ENCODE measurements at places on chromosomes 5 and 9. TPM values are rescaled to one million over a fixed set of nuclear protein-coding genes. Genes with fewer than 3 reads are reported as not detected.

GRCh38 chr9:92501671-92502393 is 19.5 kb upstream of the ASPN start:
- DNase-seq, result no peak

- DNase-seq, result no peak
These were observed 81.3 kb downstream of the OSTF1 start for GRCh38 chr9:75169623-75170022.

- DNase-seq, result no peak
These were observed 1.4 kb downstream of the FAM53C start for GRCh38 chr5:138339464-138339863.

Gene STPG3
- total RNA-seq, result not detected

- no peak for DNase-seq
These were observed 240.2 kb downstream of the CDH12 start for GRCh38 chr5:22612928-22613327.

- no peak for DNase-seq
These were observed 29.0 kb downstream of the PTGES2 start for GRCh38 chr9:128098297-128099230.

Gene AHRR
- total RNA-seq, result 1.2 TPM

DNA sequence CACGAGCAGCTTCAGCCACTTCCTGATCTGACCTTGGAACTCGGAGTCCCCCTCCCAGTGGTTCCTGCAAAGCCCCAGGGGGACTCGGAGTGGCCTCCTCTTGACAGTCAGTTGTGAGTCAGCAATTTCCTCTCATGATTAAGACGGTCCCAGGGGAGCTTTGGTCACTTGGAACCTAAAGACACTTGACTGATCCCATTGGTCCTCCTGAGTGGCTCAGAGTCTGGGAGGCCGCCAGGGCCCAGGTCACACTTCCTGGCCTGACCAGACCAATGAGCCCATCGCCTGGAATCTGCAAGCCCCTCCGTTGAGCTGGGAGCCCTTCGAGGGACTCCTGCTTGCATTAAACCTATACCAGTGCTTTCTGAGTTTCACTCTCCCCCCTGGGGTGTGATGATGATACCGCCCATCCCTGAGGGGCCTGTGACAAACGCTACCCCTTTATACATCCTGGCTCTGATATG is 29.1 kb downstream of the TSPAN17 start:
- no peak for DNase-seq

DNA sequence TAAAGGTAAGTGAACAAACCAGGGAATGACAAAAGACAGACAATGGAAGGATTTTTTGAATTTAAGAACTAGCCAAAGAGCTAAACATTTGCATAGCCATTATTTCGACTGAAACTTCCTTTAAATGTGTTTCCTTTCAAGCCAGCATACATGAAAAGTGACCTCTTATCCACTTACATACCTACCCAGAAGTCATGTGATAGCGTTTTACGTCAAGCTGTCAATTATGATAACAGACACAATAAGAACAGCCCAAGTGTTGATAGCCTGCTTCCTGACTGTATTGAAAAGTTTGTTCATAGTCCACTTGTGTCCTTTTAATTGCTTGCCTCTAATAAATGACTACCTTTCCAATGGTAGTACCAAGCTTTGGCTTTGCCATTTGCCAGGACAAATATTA is 206.0 kb downstream of the NFIB start:
- DNase-seq, result no peak

- DNase-seq, result no peak
These were observed 6.8 kb upstream of the SLC2A6 start for GRCh38 chr9:133485531-133486260.

DNA sequence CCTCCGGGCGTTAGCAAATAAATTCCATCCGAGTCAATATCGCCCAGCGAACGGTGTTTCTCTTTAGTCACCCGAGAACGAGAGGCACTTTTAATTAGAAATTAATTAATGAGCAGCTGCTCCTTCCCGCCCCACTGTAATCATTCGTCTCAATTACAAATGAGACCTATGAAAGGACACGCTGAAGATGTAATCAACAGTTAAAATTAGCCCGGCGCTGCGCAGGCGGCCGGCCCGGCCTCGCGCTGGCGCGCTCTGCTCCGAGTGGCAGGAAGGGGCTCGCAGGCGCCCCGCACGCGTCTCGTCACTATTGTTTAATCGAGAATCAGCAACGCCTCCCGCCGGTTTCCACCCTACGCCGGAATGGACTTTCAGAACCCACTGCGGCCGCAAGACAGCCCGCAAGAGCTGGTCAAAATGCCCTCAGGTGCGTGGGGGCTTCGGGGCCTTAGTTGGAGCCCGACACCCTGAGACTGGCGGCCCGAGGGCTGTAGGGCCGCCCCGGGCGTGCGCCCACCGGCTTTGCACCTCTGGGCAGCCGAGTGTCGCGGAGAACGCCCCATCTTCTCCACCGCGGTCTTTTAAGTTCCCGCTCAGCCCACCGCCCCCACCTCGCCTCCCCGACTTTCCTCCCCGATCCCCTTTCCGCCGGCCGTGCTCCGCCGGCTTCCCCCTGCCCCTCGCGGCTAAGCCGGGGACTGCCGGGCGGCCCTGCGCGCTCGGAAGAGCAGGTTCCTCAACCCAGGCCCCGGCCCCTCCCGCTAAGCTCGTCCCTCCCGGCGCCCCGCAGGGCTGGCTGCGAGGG is 597 bp upstream of the IRX4 start:
- DNase-seq, result no peak

GRCh38 chr9:75824816-75825568 is 65.5 kb upstream of the PCSK5 start:
- no peak for DNase-seq

Gene CAMK4
- total RNA-seq, result 7.2 TPM

DNA sequence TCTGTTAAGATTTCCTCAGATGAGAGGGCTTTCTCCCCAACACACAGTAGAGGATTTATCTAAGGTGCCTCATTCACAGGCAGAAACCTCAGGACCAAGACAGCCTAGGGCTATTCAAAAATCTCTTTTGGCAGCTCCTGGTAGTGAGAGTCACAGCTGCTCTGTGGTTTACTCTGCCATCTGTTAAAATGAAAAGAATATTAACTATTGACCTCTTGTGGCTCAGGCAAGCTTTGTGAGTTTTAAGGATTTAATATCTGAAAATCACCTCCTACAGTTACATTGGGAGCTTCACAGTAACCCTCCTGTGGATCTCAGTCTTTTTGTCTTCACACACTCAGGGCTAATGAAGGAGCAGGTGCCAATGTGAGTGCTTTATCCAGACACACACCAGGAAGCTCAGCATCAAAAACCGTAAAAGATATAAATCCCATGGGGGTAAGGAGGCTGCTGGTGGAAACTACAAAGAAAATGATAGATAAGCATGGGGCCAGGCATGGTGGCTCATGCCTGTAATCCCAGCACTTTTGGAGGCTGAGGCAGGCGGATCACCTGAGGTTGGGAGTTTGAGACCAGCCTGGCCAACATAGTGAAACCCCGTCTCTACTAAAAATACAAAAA is 29.7 kb downstream of the PPP1R2B start:
- DNase-seq, result no peak

DNA sequence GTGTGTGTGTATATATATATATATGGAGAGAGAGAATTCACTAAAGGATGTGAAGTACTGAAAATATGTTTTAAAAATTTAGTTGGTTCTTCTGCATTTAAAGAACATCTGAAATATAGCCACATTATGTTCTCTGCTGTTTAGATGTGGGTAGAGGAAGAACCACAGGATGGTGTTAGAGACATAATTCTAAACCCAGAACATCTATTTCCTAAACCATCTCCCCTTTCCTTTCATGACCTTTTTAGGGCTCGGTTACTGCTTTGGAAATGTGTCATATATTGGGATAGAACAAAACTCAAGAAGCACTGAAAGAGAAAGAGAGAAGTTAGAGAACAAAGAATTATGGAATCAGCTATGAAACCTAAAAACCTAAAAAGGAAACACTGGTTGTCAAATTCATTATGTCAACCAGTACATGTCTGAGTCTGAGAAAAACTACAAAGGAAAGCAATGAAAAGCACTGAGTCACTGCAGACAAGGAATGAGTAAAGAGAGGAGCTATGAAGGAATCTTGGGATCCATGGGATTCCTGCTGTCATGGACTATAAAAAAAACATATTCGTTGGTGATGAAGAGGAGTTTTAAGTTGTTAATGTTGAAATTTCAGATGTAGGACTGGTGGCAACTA is 28.4 kb downstream of the SLC12A2 start:
- DNase-seq, result no peak

GRCh38 chr9:26809795-26810194 is 82.8 kb downstream of the CAAP1 start:
- no peak for DNase-seq

GRCh38 chr5:9698125-9698826 is 68.1 kb upstream of the TAS2R1 start:
- no peak for DNase-seq

GRCh38 chr5:83528439-83528769 is 56.9 kb downstream of the VCAN start:
- DNase-seq, result no peak

Gene PAPPA
- not detected for total RNA-seq

DNA sequence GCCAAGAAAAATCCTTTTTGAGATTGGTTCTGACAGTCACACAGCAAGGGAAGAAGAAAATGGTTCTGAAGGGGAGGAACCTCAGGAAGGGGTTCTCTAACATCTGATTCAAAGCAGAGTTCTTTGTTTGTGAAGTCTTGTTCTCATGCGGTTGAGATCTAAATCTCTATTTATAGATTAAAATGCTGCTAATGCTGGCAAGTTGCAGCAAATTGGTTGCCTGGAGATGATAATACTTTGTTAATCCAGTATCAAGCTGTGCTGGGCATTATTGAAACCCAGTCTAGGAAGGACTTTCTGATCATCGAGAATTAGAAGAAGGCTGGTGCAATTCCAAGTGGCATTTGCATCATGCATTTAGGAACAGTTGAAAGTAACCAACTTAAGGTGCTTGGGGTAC is 34.0 kb upstream of the SLC28A3 start:
- DNase-seq, result no peak

- no peak for DNase-seq
These were observed 26.1 kb upstream of the CSF1R start for GRCh38 chr5:150112201-150113046.

Gene JAKMIP2
- 16.1 TPM for total RNA-seq

Gene PRRX2
- not detected for total RNA-seq

Gene DDX41
- 106 TPM for total RNA-seq

Gene SOX30
- total RNA-seq, result not detected

Gene PCDHA7
- total RNA-seq, result not detected

GRCh38 chr5:72436796-72437471 is 70.3 kb downstream of the ZNF366 start:
- no peak for DNase-seq

DNA sequence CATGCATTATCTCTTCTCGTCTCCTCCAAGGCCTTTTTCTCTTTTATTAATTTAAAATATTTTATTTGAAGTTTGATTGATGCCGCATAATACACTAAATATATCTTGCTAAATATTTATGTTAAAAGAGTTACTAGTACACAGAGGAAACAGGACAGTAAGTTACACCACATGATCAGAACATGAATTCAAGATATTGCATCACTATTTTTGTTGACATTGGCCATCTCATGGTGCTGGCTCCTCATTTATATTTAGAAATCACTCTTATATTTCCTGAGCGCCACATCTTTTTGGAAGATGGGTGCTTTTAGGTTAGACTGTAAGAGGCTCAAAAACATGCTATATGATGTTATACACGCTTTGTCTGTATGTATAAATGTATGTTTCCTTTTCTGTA is 23.0 kb downstream of the SPEF2 start:
- DNase-seq, result no peak

Gene GBGT1
- 1.4 TPM for total RNA-seq

GRCh38 chr5:143350341-143350740 is 53.1 kb downstream of the NR3C1 start:
- DNase-seq, result no peak

DNA sequence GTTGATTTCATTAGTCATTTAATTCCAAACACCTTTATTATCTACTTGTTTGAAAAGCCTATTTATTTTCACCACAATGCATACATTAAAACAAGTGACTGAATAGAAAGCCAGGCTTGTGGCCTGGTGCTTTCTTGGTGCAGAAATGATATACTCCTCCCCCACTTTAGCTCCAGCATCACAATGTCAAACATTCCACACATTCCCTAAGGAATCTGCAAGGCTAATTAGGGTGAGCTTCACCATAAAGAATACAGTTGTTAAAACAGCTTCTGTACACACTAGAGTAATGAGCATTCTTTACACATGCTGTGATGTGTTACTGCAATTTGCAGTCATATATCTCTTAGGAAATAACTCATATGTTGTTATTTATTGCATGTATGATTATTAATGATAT is 705.7 kb downstream of the CETN3 start:
- no peak for DNase-seq

Gene WNK2
- total RNA-seq, result not detected

Gene SPARC
- total RNA-seq, result 48.5 TPM

Gene OBP2B
- total RNA-seq, result not detected

- no peak for DNase-seq
These were observed 44.6 kb downstream of the KCNT1 start for GRCh38 chr9:135746565-135746964.

DNA sequence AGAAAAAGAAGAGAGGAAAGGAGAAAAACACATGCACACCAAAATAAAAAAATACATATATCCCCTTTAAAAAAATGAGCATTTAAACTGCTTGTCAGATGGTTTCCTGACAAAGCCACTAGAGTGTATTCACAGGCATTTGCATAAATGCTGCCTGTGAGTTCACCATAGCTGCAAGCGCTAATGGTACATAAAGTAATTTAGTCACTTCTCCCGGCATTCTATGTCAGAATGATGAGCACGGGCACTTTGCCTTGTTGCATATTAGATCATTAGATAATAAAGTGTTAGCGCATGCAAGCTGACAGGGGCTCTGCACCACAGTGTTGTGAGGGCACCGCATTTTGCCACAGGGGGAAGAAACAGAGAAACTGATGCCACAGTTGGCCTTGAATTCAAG is 280.6 kb downstream of the EBF1 start:
- no peak for DNase-seq
